HFFc6 (cell line): ENCODE measurements at places on chromosomes 6 and 20. TPM values are rescaled to one million over a fixed set of nuclear protein-coding genes. Genes with fewer than 3 reads are reported as not detected.

GRCh38 chr20:60261333-60261732, 303.1 kb downstream of the CDH26 start:
- DNase-seq, result no peak

GRCh38 chr6:148954934-148955333, 208.1 kb downstream of the UST start:
- DNase-seq, result no peak

NOX3 gene
- total RNA-seq, result not detected in 3 replicates

SYNDIG1 gene
- 0.24 to 0.27 TPM in 2 of 3 replicates, not detected in the other for total RNA-seq

IP6K3 gene
- total RNA-seq, result 0.24 to 0.50 TPM (median 0.41 TPM) in 3 replicates
